ENCODE measurements at places on chromosomes 3 and 15.

DNA sequence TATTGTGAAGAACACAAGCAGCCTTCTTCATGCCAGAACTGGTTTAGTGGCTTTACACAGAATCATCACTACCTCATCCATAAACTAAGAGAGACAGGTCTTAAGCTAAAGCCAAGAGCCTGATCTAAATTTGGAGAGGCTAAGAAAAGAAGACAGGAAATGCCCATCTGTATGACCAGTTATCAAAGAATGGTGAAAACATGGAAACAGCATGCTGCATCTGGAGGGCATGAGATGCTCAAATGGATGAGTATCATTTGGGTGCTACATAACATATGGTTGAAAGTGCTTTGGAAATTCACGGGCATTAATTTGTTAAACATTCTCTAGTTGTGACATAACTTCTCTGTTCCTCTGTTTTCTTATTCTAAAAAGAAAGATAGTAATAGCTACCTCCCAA is 112.5 kb downstream of the CPNE4 start:
- DNase-seq = no peak

DNA sequence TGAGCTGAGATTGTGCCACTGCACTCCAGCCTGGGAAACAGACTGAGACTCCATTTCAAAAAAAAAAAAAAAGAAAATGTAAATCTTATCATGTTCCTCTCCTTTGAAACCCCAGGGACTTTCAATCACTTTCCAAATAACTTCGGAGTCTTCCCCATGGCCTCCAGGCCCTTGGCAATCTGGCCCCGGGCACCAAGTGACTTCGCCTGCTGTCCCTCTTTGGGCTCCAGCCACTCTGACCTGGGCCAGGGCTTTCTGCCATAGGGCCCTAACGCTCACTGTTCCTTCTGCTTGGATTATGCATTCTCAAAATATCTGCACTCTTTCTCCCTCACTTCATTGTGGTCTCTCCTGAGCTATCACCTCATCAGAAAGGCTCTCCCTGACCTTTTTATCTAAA is 260.9 kb downstream of the KLF13 start:
- no peak for DNase-seq

DNA sequence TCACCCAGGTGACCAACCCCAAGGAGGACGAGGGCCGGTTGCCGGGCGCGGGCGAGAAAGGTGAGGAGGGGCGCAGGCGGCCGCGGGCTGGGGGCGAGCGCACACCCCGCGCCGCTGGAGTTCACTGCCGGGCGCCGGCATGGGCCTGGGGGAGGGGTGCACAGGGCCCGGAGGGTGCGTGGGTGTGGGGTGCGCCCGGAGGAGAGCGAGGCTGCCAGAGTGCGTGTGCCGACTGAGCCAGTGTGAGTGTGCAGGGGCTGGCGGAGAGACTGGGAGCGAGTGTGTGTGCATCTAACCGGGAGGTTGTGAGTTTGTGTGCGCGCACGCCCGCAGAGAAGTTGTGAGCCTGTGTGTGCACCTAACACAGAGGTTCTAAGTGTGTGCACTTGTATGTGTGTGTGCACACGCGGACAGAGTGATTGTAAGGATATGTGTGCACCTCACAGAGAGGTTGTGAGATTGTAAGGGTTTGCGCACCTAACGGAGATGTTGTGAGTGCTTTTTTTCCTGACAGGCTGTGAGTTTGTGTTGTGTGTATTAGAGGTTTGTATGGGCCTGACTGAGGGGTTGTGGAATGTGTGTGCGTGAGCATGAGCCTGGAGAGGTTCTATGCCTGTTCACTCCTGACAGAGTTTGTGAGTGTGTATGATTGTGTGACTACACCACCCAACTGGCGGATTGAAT is 681 bp downstream of the CTDSPL start:
- no peak for DNase-seq

DNA sequence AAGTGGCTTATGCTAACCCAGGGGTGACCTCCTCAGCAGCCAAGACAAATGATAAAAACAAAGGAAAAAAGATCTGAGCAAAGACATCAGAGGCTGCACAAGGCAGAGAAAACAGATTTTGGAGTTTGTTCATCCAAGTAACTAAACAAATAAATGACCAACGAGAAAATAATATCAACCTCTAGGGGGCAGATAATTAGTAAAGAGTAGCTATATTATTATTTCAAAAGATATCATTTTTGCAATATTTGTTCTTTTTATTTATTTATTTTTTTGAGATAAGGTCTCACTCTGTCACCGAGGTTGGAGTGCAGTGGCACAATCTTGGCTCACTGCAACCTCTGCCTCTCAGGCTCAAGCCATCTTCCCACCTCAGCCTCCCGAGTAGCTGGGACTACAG is 101.8 kb downstream of the PCCB start:
- no peak for DNase-seq

- DNase-seq = no peak
Measured at GRCh38 chr3:100044369-100044768, 69.9 kb downstream of the FILIP1L start.

- no peak for DNase-seq
Measured at GRCh38 chr3:86801921-86802320, 189.0 kb downstream of the VGLL3 start.

GRCh38 chr3:194554473-194555123 is 67.8 kb upstream of the ATP13A3 start:
- no peak for DNase-seq

DNA sequence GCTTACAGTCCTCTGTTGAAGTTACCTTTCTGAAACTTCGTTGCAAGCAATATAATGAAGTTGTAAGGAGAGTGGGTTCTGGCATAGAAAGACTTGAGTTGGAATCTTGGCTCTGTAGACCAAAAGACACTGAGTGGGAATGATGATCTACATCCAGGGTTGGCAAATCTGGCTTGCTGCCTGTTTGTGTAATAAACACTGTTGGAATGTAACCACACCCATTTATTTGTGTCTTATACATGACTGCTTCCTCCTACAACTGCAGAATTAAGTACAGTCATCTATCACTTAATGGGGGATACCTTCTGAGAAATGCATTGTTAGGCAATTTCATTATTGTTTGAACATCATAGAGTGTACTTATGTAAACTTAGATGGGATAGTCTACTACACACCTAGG is 178.4 kb upstream of the SUCLG2 start:
- DNase-seq = no peak

DNA sequence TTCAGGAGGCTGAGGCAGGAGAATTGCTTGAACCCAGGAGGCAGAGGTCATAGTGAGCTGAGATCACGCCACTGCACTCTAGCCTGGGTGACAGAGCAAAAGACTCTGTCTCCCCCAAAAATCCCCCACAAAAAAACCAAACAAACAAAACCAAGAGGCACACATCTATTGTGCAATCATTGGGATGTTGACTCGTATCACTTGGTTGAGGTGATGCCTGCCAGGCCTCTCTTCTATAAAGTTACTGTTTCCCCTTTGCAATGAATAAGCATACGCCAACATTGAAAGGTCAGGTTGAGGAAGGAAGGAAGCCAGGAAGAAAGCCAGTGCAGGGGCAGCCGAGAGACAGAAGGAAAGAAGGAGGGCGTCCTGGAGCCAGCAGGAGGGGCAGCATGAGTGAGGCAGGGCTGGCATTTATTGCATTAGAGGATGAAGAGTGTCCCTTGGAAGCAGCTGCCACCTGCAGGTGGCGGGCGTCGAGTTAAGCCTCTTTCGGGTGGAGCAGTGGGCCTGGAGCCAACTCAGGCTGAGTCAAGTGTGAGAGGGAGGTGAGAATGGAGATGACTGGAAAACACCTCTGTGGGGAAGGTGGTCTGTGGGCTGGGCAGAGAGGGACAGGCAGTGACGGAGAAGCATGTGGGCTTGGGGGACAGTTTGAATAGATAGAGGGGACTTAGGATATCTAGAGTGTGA is 8.3 kb upstream of the CSPG4 start:
- no peak for DNase-seq

- no peak for DNase-seq
Measured at GRCh38 chr3:58322793-58323192, 9.9 kb upstream of the PXK start.

GRCh38 chr15:57647071-57647790 is 55.5 kb downstream of the MYZAP start:
- no peak for DNase-seq

GRCh38 chr3:50190936-50191660 is at the start of gene GNAT1:
TSS of gene GNAT1 (plus strand) at chr3:50191610. CDS start at chr3:50191726, 116 bp downstream.
- no peak for DNase-seq

- peak; percentile 8 for DNase-seq
Measured at GRCh38 chr3:113606539-113607218, 74.3 kb downstream of the SIDT1 start.
